ENCODE measurements at places on chromosomes 13 and 19. TPM values are rescaled to one million over a fixed set of nuclear protein-coding genes. Genes with fewer than 3 reads are reported as not detected.

LILRB1 gene
- 1.2 TPM for polyA plus RNA-seq

PDE4C gene
- polyA plus RNA-seq = 0.33 TPM

TMEM238 gene
- 0.42 TPM for polyA plus RNA-seq

NKPD1 gene
- polyA plus RNA-seq = 0.11 TPM

TNNI3 gene
- polyA plus RNA-seq = 2.9 TPM

PLPPR3 gene
- polyA plus RNA-seq = 11.1 TPM

CPB2 gene
- polyA plus RNA-seq = 0.18 TPM

- DNase-seq = no peak
These were observed 5.2 kb downstream of the MIDN start for GRCh38 chr19:1253514-1254080.

GRCh38 chr19:926589-927350, 935 bp downstream of the ARID3A start:
- DNase-seq = no peak

GRCh38 chr19:34837262-34837661, 64.2 kb upstream of the ZNF599 start:
- DNase-seq = no peak

GRCh38 chr13:46087481-46087880, 17.4 kb downstream of the CPB2 start:
- DNase-seq = no peak

GRCh38 chr13:27635266-27635665, 13.6 kb downstream of the POLR1D start:
- no peak for DNase-seq

- peak; percentile 65 for DNase-seq
These were observed 15.2 kb downstream of the UPF1 start for GRCh38 chr19:18846862-18847548.

GRCh38 chr19:49730166-49730565, 32.9 kb downstream of the TSKS start:
- DNase-seq = no peak

DNA sequence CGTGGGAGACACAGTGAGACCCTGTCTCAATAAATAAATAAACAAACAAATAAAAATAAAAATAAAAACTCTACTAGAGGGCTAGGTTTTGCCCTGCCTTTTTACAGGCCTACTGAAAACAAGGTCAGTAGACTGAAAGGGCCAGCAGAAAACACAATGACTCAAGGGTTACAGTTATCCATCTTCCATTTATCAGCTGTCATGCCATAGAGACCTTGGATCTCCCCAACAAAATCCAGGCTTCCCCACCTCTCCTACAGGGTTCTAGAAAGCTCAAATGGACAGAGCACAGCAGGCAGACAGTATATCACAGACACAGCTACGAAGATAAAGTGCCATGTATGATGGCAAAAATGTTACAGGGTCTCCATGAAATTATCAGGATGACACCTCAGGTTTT, 54.4 kb downstream of the FOXO1 start:
- no peak for DNase-seq

DNA sequence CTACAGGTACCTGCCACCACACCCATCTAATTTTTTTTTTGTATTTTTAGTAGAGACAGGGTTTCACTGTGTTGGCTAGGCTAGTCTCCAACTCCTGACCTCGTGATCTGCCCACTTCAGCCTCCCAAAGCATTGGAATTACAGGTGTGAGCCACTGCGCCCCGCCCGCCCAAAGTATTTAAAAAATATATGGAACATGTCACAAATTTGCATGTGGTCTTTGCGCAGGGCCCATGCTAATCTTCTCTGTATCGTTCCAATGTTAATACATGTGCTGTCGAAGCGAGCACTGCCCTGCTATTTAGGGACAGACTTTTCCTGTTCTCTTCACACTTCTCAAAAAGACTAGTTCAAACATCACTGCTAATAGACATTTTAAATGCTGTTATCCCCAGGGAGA, 1.2 kb upstream of the TSKS start:
- no peak for DNase-seq

DNA sequence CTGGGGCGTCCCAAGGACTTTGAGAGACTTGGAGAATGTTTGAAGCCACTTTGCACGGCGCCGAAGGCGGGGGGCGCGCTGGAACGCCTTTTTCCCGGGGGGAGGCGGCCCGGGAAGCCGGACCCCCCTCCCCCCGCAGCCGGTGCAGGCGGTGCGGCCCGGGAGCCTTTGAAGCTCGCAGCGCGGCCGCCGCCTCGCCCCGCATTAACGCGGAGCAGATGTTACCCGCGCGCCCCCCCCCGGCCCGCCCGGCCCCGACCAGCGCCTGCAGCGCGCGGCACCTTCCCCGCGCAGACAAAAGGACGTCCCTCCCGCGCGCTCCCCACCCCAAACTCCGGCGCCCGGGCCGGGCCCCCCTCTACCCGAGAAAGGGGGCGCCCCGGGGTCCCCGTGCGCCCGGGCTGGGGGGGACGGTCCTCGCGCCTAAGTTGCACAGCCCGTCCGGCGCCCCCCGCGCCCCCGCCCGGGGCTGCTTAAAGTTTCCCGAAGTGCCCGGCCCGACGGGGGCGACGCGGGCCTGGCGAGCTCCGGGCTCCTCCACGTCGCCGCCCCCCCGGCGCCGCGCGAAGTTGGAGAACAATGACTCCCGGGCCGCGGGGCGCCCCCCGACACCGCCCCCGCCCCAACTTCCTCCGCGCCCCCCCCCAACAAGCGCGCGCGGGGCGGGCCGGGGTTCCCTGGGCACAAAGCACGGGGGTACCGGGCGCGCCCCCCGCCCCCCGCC, 685 bp downstream of the TCF3 start:
- no peak for DNase-seq

DNA sequence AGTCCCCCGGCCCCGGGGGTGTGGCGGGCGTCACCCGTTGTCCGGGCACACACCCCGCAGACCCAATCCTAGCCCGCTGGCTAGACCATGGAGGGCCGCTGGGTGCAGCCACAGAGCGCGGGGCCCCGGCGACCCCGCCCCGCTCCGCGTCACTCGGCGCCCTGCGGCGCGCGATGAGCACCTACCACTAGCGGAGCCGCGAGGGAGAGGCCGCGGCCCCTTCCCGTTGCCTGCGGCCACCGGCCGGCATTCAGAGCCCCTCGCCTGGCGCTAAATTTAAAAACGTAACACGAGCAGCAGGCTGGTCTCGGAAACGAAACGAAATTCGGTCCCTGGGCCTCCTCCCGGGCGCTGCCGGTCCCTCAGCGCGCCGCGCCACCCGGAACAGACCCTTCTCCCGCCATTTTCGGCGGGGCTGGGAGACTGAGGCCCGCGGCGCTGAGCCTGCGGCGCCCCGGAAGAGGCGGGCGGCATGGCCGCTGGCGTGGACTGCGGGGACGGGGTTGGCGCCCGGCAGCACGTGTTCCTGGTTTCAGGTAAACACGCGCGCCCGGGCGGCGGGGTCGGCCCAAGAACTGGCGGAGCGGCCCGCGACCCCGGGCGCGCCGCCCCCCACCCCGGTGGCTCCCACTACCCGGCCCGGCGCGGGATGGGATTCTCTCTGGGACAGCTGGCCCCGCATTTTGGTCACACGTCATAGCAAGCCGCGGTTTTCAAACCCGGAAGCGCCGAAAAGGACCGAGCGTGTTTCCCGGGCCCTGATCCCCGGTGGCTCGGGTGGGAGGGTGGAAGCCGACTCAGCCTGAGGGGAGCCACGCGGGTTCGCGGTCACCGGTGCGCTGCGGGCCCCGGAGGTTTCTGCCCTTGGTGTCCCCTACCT, at the start of gene RNASEH2B:
TSS of gene RNASEH2B (plus strand) at position 187 of the 880 bp plus-strand sequence. CDS start at position 473, 286 bp downstream.
- DNase-seq = no peak

DNA sequence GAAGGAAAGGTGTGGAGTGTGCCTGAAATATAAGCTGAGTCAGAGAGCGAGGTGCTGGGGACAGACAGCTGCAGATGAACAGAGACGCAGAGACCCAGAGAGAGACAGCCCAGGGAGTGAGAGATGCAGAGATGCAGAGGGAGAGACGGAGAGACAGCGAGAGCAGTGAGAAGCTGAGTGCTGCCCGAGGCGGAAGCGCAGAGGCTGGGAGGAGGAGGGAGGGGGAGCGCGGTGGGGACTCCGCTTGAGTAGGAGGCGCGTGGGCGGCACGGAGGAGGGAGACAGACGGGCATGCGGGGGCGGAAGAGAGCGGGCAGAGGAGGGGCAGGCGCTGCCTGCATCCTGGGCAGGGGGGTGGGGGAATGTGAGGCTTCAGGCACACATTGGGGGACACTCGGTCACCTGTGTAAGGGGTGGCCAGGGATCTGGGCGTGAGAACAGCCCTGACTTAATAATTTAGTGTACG, 25.7 kb downstream of the SLC8A2 start:
- no peak for DNase-seq

- no peak for DNase-seq
These were observed at the start of gene FLT3 for GRCh38 chr13:28100150-28101121. TSS of gene FLT3 (minus strand) at chr13:28100576. CDS start at chr13:28100510, 66 bp downstream.

GRCh38 chr13:42049454-42049813, 986 bp downstream of the DGKH start:
- DNase-seq = no peak

GRCh38 chr13:106651442-106651841, 83.5 kb upstream of the ARGLU1 start:
- no peak for DNase-seq

DNA sequence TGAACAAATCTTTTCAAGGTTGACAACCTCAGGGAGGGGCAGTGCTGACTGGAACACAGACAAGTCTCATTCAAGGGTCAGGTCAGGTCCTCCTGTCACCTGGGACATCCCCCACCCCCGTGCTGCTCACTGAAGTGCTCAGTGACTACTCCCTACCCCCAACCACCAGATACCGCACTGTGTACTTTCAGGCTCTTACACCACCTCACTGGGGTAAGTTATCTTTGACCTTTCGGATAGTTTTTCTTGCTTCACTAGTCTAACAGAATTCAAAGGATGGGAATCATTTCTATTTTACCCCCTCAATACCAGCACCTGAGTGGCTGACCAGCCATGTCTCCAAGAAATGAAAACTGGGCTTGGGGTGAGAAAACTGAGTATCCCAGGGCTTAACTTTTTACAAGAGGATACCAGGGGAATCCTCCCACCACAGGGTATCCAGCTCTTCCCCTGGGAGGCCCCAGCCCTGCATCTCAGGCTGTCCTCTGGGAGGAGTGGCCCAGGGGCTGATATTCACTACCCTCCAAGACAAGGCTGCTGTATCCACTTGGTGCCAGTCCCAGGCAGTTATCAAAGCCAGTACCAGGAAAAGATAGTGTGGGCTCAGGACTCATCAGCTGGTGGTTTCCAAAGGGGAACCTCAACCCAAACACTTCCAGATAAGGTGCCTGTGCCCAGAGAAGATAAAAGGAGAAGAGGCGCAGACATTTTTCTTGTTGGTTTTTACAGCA, 2.1 kb downstream of the ZNF563 start:
- DNase-seq = no peak

DNA sequence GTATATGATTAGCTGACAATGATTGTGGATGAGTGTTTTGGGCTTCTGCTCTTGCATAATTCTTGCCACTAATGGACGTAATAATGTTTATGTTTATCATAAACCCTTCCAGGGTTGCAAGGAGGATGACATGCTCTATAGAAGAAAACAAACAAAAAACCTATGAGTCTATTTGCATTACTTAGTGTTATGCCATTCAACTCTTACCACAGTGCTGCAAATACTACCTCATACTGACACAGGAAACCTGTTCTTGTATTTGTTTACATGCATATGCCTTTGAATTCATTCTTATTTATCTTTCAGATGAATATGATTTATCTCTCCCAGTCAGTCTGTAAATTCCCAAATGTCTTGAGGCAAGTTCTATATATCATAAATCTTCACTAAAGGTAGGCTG, 39.6 kb upstream of the FREM2 start:
- DNase-seq = no peak

GRCh38 chr19:7830272-7830771, 304 bp downstream of the EVI5L start:
- DNase-seq = no peak
